ENCODE measurements at places on chromosomes 4 and X.

- H3K36me3 ChIP-seq = no peaks in the 10 kb centered on the region
- H3K4me3 ChIP-seq = no peak overlapping the region
- H3K4me1 ChIP-seq = peaks cover 4% of the 10 kb centered on the region
- H3K27me3 ChIP-seq = no peaks in the 10 kb centered on the region
Observed at GRCh38 chr4:128512767-128513322, 225.2 kb upstream of the PGRMC2 start.

- no peak overlapping the region for H3K4me3 ChIP-seq
- H3K36me3 ChIP-seq = no peaks in the 10 kb centered on the region
- no peak overlapping the region for H3K27ac ChIP-seq
- no peaks in the 10 kb centered on the region for H3K4me1 ChIP-seq
- DNase-seq = no peak
Observed at GRCh38 chr4:109010521-109010920, 247.7 kb upstream of the ETNPPL start.

GRCh38 chr4:1583051-1583785 lies 100.9 kb downstream of the FAM53A start:
- no peaks in the 10 kb centered on the region for H3K36me3 ChIP-seq
- H3K27me3 ChIP-seq = peaks cover 11% of the 10 kb centered on the region
- no peaks in the 10 kb centered on the region for H3K4me1 ChIP-seq
- H3K4me3 ChIP-seq = no peak overlapping the region

GRCh38 chrX:56726605-56727004 lies 2.4 kb upstream of the NBDY start:
- no peaks in the 10 kb centered on the region for H3K4me1 ChIP-seq
- H3K27ac ChIP-seq = no peak overlapping the region
- H3K27me3 ChIP-seq = no peaks in the 10 kb centered on the region
- no peaks in the 10 kb centered on the region for H3K36me3 ChIP-seq
- no peak for DNase-seq

DNA sequence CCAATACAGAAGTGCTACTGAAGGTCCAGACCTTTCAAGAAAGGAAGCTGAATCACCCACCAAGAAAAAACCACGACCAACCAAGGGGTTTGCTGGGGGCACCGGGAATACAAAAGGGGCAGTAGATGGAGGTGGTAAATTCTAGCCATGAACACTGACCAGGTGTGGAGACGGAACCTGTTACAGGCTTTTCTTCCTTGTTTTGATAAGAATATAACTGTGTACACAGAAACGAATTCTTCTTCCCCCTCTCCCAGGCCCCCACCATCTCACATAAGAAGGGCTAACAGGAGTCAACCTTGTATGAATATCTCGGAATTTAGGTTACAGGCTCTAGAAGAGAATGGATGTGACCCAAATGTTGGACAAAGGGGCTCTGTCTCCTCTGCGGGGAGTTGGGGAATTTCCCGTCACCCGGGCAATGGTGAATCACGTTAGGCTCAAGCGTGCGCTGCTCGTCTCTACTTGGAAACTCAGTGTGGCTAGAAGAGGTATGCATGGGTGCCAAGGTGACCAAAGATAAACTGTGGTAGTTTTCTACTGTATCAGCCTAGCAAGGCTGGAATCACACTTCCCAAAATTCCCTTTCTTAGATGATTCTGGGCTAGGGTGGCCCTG lies 87.0 kb downstream of the AFAP1 start:
- DNase-seq = no peak
- no peak overlapping the region for H3K4me3 ChIP-seq
- no peaks in the 10 kb centered on the region for H3K4me1 ChIP-seq
- peaks cover 44% of the 10 kb centered on the region for H3K36me3 ChIP-seq
- H3K27ac ChIP-seq = no peak overlapping the region
- no peaks in the 10 kb centered on the region for H3K27me3 ChIP-seq

- DNase-seq = no peak
- H3K27me3 ChIP-seq = no peaks in the 10 kb centered on the region
- H3K4me3 ChIP-seq = no peak overlapping the region
Observed at GRCh38 chr4:39353478-39354253, 12.5 kb downstream of the RFC1 start.

- H3K36me3 ChIP-seq = no peaks in the 10 kb centered on the region
- no peak overlapping the region for H3K4me3 ChIP-seq
- no peak for DNase-seq
Observed at GRCh38 chr4:1604181-1604705, 79.9 kb downstream of the FAM53A start.

- H3K36me3 ChIP-seq = peaks cover 6% of the 10 kb centered on the region
- no peaks in the 10 kb centered on the region for H3K27me3 ChIP-seq
- H3K4me3 ChIP-seq = no peak overlapping the region
- no peaks in the 10 kb centered on the region for H3K4me1 ChIP-seq
Observed at GRCh38 chrX:2427147-2427546, 73.6 kb downstream of the DHRSX start.

GRCh38 chr4:117796677-117797076 lies 237.6 kb upstream of the NDST3 start:
- no peaks in the 10 kb centered on the region for H3K36me3 ChIP-seq
- no peak overlapping the region for H3K27ac ChIP-seq
- H3K4me1 ChIP-seq = no peaks in the 10 kb centered on the region
- no peak overlapping the region for H3K4me3 ChIP-seq

DNA sequence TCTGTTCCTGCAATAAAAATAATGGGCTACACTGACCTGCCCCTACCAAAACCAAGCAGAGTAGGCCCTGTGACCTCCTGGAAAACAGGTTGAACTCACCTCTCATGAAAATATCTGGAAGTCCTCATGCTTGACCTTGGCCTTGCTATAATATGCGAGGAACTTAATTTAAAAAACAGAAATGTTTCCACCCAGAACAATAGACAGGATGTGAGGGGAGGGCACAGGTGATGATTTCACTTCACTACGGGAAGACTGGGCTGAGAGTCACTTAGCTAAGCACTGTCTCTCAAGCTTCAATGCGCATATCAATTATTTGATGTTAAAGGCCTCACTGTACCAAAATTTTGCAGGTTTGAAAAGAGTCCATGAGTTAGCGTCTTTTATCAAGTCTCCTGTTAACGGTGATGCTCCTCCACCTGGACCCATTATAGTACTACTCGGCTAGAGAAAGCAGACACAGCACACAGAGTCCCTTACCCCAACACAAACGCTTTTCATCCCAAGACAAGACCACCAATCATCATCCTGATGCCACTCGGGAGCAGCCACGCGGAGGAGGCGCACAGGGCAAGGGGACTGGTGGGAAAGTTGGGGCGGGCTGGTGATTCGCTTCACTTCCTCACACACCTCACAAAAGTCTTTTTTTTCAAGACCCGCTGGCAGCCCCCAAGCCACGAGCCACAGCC lies 25.9 kb downstream of the ZNF721 start:
- no peaks in the 10 kb centered on the region for H3K4me1 ChIP-seq
- no peaks in the 10 kb centered on the region for H3K27me3 ChIP-seq
- no peak for DNase-seq
- H3K36me3 ChIP-seq = peaks cover 49% of the 10 kb centered on the region
- H3K4me3 ChIP-seq = peak overlapping the region; percentile 95
- no peak overlapping the region for H3K27ac ChIP-seq

GRCh38 chr4:158940271-158940670 lies 162.6 kb upstream of the RAPGEF2 start:
- DNase-seq = no peak
- no peaks in the 10 kb centered on the region for H3K27me3 ChIP-seq
- no peaks in the 10 kb centered on the region for H3K4me1 ChIP-seq
- no peak overlapping the region for H3K4me3 ChIP-seq
- no peaks in the 10 kb centered on the region for H3K36me3 ChIP-seq

- H3K36me3 ChIP-seq = no peaks in the 10 kb centered on the region
- no peak overlapping the region for H3K27ac ChIP-seq
- H3K4me3 ChIP-seq = no peak overlapping the region
Observed at GRCh38 chrX:97398030-97398551, 514.4 kb downstream of the RPA4 start.

DNA sequence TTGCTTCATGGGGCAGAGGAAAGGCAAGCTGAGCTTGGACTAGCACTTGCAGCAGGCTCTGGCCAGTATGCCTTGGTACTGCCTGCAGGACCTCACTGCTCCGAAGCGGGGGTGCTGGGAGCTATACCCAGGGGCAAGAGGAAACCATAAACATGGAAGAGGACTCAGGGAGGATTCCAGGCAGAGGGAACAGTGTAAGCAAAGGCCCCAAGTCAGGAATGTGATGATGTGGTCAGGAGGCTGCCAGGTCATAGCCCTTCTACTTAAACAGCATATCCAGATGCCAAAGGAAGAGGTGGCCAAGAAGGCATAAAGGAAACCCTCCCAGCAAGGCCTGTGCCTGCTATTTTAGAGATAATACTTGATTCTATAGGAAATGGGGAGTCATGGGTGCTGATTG lies 31.1 kb downstream of the RAB40AL start:
- H3K36me3 ChIP-seq = no peaks in the 10 kb centered on the region
- no peaks in the 10 kb centered on the region for H3K4me1 ChIP-seq
- no peak overlapping the region for H3K4me3 ChIP-seq
- no peak for DNase-seq
- H3K27ac ChIP-seq = no peak overlapping the region

DNA sequence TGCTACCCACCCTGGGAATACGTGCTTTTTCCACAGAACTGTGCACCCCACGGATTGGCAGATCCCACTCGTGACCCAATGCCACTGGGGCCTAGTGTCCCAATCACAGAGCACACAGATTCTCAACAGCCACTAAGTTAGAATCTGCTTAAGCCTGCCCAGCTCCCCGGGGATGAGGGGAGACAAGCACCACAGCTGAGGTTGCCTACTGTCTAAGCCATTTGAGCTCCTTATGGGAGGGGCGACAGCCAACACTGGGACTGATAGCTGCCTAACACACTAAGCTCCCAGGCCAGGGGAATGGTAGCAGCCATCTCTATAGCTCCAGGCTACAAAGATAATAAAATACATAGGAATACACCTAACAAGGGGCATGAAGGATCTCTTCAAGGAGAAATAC lies 93.5 kb upstream of the GUCY1A1 start:
- H3K4me3 ChIP-seq = no peak overlapping the region
- H3K27ac ChIP-seq = no peak overlapping the region
- peaks cover 5% of the 10 kb centered on the region for H3K4me1 ChIP-seq

GRCh38 chr4:89254847-89255246 lies 52.8 kb downstream of the GPRIN3 start:
- H3K4me3 ChIP-seq = no peak overlapping the region
- H3K27ac ChIP-seq = no peak overlapping the region
- H3K36me3 ChIP-seq = no peaks in the 10 kb centered on the region
- peak; percentile 75 for DNase-seq

- no peak overlapping the region for H3K27ac ChIP-seq
- no peaks in the 10 kb centered on the region for H3K4me1 ChIP-seq
- no peak overlapping the region for H3K4me3 ChIP-seq
Observed at GRCh38 chrX:13284570-13284969, 35.3 kb downstream of the ATXN3L start.

- H3K4me1 ChIP-seq = no peaks in the 10 kb centered on the region
- no peaks in the 10 kb centered on the region for H3K27me3 ChIP-seq
- peaks cover 3% of the 10 kb centered on the region for H3K36me3 ChIP-seq
- H3K4me3 ChIP-seq = no peak overlapping the region
- no peak for DNase-seq
- H3K27ac ChIP-seq = no peak overlapping the region
Observed at GRCh38 chr4:56123051-56123450, 174.3 kb downstream of the CEP135 start.

GRCh38 chr4:3516061-3516835 lies 16.0 kb downstream of the LRPAP1 start:
- H3K36me3 ChIP-seq = peaks cover 50% of the 10 kb centered on the region
- DNase-seq = peak; percentile 42
- H3K27me3 ChIP-seq = no peaks in the 10 kb centered on the region
- H3K27ac ChIP-seq = no peak overlapping the region

DNA sequence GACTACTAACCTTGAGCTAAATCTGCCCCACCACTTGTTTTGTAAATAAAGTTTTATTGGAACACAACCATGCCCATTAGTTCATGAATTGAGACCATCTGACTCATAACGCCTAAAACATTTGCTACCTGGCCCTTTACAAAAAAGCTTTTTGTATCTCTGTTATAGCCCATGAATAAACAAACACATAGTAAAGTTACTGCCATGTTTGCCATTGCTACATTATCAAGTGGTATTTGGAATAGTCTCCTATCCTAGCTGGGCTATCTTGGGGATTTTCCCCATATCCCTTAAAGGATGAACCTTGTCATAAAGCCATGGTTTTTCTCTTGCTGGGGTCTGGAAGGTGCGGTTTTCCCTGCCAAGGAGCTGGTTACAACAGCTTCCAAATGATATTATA lies 112.3 kb downstream of the FAM9B start:
- H3K36me3 ChIP-seq = no peaks in the 10 kb centered on the region
- H3K27me3 ChIP-seq = no peaks in the 10 kb centered on the region
- no peak overlapping the region for H3K4me3 ChIP-seq
- DNase-seq = no peak
